ENCODE measurements at places on chromosomes 6 and 20. TPM values are rescaled to one million over a fixed set of nuclear protein-coding genes. Genes with fewer than 3 reads are reported as not detected.
A peak's percentile ranks its signal among the peaks of the same experiment; 100 is the strongest.

GRCh38 chr6:131331873-131332781, 196.9 kb downstream of the AKAP7 start:
- no peak for DNase-seq

DNA sequence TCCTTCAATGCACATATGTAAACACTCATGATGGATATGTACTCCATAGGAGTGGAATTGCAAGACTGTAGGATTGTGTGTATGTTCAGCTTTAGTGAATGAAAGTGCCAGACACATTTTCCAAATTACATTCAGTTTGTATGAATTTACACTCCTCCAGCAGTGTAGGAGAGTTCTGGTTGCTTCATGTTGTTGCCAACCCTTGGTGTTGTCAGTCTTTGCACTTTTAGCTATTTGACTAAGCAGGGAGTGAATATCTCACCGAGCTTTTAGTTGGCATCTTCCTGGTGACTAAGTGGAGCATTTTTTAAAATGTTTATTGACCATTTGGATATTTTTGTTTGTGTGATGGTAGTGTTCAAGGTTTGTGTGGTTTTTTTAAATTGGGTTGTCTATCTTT, 23.9 kb downstream of the NKX2-4 start:
- no peak for DNase-seq

- no peak for DNase-seq
These were observed 308.9 kb upstream of the JAG1 start for GRCh38 chr20:10982692-10983091.

GRCh38 chr20:38748861-38749149, 545 bp downstream of the ACTR5 start:
- peak; percentile 64 for DNase-seq

GRCh38 chr20:25341716-25342680, 48.6 kb downstream of the ABHD12 start:
- DNase-seq: no peak

- no peak for DNase-seq
These were observed 239.2 kb upstream of the DEFB112 start for GRCh38 chr6:50288881-50289280.

DNA sequence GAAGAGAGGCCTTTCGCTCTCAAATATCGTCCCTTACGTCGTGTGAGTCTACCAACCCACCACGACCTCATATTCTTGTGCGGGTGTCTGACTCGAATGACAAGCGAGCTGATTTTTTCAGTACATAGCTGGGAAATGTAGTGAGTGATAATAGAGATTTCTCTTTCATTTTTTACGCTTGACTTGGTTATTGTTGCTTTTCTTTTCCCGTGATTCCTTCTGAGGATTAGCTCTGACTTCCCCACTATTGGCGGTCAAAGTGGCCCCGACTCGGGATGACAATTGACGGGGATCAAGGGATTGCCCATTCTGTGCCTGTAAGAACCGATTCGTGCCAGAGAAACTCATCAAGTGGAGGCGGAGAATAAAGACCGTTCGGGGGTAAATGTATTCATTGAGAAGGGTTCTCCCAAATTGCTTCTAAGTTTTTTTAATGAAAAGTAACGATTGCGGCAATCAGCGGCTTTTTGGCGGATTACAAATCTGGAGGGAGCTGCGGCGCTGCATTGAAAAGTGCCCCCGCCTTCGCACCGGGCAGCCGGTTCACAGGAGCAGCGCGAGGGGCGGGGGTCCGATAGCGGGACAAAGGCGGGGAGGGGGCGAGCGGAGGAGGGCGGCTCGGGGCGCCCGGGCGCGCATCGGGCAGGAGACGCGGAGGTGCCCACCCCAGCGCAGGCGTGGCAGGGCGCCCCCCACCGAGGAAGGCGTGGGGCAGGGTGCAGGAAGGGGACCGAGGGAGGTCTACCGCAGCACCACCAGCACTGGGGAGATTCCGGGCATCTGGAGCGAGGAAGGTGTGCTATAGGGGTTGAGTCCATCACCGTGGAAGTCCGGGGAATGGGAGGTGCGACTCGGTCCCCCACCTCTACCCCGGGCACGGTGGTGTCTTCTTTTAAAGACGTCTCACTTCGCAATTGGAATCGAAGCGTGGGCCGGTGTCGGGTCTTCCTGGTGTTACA, 44.5 kb upstream of the OSTM1 start:
- no peak for DNase-seq

- DNase-seq: peak; percentile 31
These were observed 158.2 kb upstream of the PRND start for GRCh38 chr20:4563534-4563933.

GRCh38 chr20:37226889-37227288, 34.7 kb downstream of the GHRH start:
- DNase-seq: no peak

The EMILIN3 gene
- total RNA-seq: not detected

The ADGRG6 gene
- not detected for total RNA-seq

The ADGRF1 gene
- not detected for total RNA-seq

The RIPOR2 gene
- total RNA-seq: 240 TPM

The TEAD3 gene
- total RNA-seq: 0.23 TPM
